GM12878 (cell line): ENCODE measurements at places on chromosomes 11 and 22.
A peak's percentile ranks its signal among the peaks of the same experiment; 100 is the strongest.

DNA sequence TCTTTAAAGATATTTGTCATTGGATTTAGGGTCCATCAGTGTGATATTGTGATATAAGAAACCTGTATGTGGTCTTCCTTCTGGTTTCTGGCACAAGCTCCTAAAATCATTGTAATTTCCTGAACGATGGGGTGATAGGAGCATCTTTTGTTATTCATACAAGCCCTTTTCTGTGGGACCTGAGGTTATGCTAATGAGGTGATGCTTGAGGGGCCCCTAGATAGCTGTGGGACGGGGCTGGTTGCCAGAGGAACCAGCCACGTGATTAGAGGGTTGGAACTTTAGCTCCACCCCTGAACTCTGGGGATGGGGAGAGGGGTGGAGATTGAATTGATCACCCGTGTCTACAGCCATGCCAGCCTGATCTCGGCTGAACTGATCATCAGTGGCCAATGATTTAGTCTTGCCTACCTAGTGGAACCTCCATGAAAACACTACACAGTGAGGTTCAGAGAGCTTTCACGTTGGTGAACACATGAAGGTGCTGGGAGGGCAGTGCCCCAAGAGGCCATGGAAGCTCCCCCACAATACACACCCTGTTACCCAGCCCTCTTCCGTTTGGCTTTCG is 62.8 kb downstream of the BCR start:
- peak; percentile 41 for DNase-seq

DNA sequence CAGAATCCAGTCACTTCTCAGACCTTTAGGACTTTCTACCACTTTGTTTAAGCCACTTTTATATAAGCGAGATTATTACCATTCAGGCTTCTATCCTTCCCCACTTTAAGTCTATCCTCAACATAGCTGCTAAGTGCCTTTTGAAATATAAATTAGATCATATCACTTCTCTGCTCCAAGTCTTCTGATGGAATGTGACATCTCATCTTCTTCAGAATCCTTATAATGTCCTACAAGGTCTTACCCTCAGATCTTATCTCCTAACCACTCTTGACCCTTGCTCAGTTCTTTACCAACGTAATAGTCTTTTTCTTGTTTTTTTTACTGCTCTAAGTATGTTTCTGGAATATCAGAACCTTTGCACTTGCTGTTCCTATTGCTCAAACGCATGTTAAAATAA is 188.7 kb downstream of the DYNC2H1 start:
- DNase-seq = no peak

DNA sequence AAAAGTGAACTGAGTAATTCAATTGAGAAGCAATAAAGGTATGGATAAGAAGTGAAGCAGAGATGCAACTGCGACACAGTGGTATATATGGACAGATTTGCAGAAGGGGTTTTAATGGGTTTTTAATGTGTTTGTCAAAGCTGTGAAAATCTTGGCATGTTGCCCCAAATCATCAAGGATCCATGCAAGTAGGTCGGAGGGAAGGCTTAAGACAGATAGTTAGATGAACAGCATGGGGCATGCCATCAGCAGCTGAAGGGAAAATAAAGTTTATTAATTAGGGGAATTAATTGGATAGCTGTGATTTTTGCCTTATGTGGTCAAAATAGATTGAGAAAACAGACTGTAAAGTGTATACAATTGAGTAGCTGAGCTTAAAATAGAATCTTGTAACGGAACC is 840.1 kb downstream of the JRKL start:
- no peak for DNase-seq

- no peak for DNase-seq
These were observed 54.2 kb upstream of the SYT9 start for GRCh38 chr11:7197469-7197868.

DNA sequence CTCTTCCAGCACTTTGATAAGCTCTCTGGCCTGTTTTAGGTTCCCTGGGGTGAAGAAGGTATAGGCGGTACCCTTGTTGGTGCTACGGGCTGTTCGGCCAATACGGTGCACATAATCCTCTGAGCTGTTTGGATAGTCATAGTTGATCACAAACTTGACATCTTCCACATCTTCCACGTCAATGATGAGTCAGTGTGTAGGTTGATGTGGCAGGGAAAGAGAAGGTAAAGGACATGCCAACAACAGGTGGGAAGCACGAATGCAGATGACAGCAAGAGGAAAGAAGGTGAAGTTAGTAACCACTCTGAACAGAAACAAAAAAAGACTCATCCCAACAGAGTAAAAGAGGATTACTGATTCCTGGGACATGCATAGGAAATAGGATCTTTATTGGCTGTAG is 18.2 kb downstream of the DDX17 start:
- no peak for DNase-seq

DNA sequence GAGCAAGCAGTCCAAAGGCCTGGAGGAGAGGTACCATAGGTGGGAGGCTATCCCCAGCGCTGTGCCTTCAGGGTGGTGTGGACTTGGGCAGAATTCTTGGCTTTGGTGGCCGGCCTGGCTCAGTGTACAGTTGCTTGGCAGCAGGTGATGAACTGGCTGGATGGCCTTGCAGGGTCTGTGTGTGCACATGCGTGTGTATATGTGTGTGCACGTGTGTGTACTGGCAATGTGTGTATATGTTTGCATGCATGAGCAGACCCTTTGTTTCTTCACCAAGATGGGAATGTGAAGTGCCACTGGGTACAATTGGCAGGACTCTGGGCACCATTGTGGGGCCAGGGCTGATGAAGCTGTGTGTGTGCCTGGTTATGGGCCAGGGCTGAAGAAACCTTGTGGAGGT is 53.0 kb downstream of the CEP164 start:
- DNase-seq = no peak

DNA sequence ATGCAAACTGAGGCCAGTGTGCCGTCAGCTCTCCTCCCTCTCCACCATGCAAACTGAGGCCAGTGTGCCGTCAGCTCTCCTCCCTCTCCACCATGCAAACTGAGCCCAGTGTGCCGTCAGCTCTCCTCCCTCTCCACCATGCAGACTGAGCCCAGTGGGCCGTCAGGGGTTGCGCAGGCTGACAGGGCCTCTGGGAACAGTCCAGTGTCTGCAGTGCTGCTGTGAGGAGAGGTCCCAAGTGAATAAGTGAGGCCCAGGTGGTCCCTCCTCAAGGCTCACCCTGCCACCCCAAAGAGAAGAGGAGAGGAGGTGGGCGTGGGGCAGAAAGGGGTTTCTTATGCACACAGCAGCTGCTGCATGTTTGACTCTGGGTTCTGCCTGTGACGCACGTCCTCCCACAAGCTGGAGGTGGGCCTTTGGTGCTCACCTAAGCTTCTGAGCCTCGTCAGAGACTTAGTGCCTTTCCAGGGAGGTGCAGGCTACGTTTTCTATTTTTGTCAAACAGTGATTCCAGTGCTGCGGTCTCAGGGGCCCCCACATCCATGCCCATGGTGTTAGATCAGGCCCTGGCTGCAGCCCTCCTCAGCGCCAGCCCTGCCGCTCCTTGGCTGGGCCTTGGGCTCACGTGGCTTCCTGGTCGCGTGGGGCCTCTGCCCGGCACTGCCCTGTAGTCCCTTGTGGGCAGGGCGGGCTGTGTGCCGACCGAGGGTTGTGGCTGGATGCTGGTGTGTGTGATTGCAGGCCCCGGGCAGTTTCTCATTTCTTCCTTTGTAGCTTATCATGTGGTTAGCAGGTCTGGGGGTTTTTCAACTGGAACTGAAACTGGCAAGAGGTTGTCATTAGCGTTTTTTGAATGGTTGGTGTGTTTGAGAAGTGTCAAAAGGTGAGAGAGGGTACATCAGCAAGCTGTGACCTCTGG is 7.1 kb downstream of the TPCN2 start:
- DNase-seq = peak; percentile 94
